Stimulated activated naive CD8-positive, alpha-beta T cell treated with anti-CD3 and anti-CD28 coated beads, Interleukin-15, Interleukin-2, amounts not matched to agents 100 U/mL and 50 U/mL, for 24 hours (primary cell): ENCODE measurements at places on chromosomes 2 and 18.

DNA sequence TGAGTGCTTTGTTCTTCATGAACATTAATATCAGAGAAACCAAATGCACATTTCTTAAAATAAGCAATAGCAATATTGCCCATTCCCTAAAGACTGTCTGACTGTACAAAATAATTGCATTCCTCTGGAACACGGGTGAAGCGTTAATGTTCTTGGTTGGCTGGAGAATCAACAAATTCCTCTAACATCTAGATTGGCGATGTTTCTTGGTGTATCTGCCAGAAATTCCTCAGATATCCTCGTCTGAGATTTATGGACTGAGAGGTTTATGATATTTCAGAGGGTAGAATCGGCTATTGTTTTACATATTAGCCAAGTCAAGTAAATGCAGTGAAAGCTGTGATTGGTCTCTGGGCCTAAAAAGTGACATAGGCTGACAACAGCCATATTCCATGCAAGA lies 27.1 kb upstream of the SPTBN1 start:
- DNase-seq: no peak

DNA sequence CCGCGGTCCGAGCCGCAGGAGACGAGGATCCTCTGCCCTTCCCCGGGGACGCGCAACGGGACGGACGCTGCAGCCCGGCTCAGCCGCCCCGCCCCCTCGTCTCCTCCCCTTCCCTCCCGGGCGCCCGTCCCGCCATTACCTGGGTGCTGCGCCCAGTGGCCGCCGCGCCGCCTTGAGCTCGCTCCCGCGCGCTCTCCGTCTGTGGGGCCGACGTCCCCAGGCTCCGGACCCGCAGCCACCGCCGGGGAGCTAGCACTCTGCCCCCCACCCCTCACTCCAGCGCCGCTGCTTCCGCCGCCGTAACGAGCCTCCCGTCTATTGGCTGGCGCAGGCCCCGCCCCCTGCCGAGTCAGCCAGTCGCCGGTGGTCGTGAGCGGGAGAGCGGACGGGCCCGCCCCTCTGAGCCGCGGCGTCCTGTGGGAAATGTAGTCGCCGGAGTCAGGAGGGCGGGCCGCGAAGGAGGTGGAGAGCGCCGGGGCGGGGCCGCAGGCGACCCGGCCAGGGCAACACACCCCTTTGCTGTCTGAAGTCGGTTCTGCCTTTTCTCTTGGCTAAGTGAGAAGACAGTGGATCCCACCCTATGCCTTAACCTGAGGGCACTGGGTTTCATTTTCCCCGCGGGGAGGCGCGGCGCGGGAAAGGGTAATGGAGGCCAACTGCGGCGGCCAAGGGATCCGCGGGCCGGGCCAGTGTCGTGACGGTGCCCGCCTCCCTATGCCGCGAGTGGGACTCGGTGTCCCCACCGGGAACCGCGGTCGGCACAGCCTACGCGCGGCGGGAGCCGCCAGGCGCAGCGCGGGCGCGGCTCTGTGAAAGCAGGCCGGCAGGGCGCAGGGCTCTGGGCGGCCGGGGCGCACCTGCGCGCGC lies at the start of gene SAP130:
Gene SAP130, minus strand, starts transcription at position 259 of the 867 bp plus-strand sequence. CDS start 1,767 bp downstream, outside the sequence.
- DNase-seq: peak; percentile 98

- no peak for DNase-seq
These were observed 16.5 kb downstream of the ABCG8 start for GRCh38 chr2:43855292-43855691.

GRCh38 chr18:76188097-76188496 lies 306.9 kb downstream of the ZNF516 start:
- DNase-seq: no peak
